Hematopoietic multipotent progenitor cell treated with erythropoietin and hydrocortisone succinate and interleukin-3 and kit ligand, for 4 days (in vitro differentiated cells): ENCODE measurements at places on chromosomes 16 and 17.
A peak's percentile ranks its signal among the peaks of the same experiment; 100 is the strongest.

DNA sequence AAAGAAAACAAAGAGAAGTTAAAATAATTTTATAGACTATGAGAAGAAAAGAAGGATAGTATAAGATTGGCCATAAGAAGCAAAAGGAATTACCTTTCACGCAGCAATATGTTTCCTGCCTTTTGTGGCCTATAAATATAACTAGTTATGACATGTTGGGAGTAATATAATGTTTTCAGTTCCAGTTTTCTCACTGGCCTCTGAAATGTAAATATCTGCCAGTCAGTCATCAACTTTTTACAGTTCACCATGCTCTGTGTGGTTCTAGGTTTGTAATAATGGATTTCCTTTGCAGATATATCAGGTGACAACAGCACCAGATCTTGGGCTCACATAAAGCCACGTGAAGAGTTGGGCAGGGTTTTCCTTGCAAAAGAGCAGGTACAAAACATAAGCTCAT is 94.3 kb downstream of the ABCA8 start:
- no peak for DNase-seq

- no peak for DNase-seq
These were observed 3.5 kb downstream of the OMG start for GRCh38 chr17:31293581-31293980.

- no peak for DNase-seq
These were observed 39.8 kb upstream of the RASD1 start for GRCh38 chr17:17535957-17536356.

GRCh38 chr17:41258406-41258805 is 3.2 kb downstream of the KRTAP9-9 start:
- no peak for DNase-seq

GRCh38 chr17:71427801-71428200 is 693.0 kb upstream of the SOX9 start:
- no peak for DNase-seq

- no peak for DNase-seq
These were observed 5.8 kb downstream of the ZG16B start for GRCh38 chr16:2835638-2836493.

DNA sequence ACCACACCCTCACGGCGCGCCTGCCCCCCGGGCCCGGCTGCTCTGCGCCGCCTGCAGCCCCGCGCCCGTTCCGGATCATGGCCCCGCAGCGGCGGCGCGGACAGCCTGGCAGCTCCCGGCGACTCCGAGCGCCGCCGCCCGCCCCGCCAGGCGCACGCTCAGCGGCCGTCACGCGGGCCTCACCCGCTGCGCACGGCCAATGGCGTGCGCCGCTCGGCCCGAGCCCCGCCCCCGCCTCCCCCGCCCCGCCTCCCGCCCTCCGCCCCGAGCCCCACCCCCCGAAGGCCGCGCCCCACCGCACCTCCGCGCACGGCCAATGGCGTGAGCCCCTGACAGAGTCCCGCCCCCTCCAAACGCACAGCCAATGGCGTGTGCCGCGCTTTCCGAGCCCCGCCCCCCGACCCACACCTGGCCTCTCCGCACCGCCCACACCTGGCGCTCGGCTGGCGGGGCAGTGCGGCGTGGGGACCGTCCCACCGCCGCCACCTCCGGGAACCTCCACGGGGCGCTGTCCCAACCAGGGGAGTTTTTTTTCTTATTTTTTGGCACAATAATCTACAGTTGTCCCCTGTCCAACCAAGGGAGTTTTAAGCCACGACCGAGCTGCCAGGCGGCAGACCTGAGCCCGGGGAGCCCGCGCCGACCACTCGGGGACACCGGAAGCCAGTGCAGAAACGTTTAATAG is at the start of gene PCYT2:
Gene PCYT2 (minus strand): TSS at position 123 of the 685 bp plus-strand sequence. CDS start 44 bp downstream, at position 79.
- peak; percentile 95 for DNase-seq

- DNase-seq = peak; percentile 90
These were observed 503 bp upstream of the PLCD3 start for GRCh38 chr17:45132572-45133463.

GRCh38 chr16:3769942-3770341 is 52.6 kb upstream of the TRAP1 start:
- DNase-seq = no peak

DNA sequence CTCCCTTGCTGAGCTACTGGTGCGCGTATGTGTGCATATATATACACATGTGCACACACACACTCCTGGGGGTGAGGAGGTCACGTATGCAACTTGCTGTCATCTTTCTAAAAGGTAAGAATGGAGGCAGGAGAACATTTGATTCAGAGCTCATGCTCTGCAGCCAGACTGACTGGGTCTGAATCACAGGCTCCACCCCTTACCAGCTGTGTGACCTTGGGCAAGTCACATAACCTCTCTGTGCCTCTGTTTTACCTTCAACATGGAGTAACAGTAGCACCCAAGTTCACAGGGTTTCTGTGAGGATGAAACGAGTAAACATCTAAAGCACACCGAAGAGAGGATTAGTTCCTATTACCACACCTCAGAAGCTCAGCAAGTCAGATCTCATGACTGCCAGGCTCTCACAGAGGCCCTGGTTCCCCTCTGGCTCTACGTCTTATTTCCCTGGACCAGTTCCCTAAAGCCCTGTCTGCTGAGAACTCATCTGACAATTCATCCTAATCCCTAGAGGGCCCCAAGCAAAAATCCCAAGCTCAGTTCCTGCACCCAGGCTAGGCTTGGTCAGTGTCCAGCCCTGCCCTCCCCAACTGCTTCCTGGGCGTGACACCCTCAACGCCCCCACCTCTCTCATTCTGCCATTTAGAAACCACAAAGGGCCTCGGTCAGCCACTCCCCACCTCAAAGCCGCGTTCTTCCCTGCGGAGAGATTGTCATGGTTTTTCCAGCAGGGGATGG is 28.7 kb downstream of the ABR start:
- no peak for DNase-seq

DNA sequence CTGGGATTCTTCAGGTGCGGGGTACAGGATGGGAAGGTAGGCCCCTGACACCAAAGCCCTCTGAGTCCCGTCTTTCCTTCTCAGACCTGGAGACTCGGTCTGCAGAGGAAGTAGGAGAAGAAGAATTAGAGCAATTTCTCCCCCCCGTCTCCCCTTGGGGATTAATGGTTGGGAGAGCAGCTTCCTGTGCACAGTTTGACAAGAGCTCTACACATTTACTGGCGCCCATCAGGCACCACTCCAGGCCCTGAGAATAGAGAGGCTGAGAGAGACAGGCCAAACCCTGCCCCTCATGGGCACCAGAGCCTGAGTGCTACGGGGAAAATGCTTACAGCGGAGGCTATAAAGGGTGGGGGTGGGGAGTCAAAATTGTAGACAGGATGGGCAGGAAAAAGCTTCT is 3.5 kb upstream of the C16orf74 start:
- no peak for DNase-seq

DNA sequence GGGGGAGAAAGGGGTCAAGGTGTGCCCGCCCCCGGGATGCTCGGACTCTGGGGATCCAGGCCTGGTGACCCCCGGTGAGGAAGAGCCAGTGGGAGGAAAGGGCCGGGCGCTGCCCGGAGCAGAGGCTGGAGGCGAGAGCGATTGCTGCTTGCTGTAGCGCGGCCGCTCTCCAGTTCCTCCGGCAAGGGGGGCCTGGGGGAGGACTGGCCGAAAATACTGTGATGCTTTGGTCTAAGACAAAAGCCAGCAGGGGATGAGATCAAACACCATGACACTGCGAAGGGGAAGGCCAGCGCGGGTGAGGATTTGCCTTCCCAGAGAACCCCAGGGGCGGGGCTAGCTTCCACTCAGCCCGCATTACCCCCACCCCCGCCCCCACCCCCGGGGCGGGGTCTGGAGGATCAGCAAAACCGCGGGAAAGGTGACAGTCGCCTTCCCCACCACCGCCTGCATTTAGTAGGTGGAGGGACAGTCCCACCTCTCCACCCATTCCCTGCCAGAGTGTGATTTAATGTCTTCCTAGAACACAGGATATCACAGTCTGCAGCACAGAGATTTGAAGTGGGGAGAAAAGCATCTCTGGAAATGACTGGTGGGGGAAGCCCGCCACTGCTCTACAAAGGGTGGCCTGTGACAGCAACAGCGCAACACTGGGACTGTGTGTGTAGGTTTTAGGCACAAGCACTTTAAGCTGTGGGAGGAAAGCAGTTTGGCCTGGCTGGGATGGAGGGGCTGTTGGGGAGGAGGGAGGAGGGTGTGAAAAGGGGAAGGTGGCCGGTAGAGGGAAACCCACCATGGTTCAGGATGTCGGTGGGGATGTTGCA is 25.7 kb downstream of the MRC2 start:
- peak; percentile 82 for DNase-seq

GRCh38 chr17:37650419-37651003 is 7.3 kb upstream of the DDX52 start:
- peak; percentile 64 for DNase-seq

DNA sequence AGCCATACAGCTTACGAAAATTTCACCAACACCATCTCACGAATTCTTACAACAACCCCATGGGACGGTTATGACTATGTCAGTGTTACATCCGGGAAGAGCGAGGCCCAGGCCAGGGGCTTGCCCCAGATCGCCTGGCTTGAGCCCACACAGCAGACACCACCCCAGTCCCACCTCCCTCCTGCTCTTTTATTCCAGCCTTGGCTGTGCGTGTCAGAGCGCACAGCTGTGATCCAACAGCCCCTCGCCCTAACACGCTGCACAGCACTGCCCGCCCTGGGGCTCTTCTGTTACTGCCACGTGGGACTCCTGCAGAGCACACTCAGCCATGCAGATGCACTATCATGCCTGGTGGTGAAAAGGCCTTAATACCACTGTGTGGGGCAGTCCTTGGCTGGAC is 127.9 kb downstream of the ENGASE start:
- no peak for DNase-seq

DNA sequence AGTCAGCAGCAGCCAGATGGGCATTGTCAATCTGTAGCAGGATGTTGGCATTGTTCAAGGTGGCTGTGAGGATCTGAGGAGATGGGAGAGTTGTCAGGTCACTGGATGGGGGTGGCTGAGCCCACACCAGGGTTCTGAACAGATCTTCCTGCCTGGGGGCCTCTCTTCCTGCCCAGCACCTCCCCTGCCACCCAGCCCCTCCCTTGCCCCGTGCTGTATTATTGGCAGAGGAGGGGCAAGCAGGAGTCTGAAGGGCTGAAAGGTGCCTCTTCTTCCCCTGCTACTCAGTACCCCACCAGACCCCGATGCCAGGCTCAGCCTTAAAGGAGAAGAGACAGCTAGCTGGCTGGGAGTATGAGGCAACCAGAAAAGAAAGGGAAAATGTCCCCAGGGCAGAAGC is 93.0 kb downstream of the GOSR1 start:
- DNase-seq = no peak

DNA sequence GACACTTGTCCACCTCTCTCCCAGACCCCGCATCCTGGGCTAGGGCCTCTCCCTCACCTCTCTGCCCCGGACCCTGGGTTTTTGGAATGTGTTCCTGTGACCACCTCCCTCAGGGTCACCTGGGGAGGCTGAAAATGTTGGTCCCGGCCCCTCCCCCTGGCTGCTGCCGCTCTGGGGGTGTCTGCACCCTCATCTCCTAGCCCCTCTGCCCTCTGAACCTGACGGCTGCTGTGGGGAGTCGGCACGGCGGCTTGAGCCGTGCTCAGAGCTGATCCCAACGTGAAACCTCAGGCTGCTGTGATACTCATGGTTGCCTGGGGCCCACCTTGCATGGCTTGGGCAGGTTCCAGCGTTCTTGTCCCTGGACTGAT is 42.8 kb downstream of the ADCY7 start:
- no peak for DNase-seq

DNA sequence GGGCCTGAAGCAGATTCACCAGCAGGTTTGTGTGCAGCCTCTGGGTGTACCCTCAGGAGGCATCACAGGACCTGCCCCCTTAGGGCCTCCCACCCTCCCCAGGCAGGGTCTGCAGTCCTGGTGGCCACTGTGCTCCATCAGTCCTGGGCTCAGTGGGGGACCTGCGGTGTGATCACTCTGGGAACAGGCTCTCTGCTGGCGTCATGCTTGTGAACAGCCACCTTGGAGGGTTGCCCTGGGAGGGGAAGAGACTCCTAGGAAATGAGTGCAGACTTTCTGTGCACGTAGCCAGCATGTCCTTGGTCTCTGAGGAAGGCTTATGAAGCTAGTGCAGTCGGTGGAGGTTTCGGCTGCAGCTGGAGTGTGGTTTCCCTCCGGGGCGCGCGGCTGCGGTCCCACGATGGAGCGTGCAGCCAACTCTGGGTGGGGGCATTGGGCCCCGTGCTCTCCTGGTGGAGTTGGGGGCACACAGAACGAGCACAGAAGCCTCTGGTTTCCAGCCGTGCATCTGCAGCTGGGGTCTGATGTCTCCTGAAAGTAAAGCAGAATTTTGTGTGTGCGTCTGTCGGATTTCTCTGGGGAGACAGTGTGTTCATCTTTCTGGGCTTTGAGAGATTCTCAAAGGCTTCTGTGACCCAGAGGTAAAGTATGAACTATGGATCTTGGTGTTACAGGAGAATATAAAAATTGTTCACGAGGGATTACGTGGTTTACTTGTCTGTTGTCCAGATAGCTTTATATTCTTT is 68.1 kb upstream of the ZNF750 start:
- DNase-seq = no peak

DNA sequence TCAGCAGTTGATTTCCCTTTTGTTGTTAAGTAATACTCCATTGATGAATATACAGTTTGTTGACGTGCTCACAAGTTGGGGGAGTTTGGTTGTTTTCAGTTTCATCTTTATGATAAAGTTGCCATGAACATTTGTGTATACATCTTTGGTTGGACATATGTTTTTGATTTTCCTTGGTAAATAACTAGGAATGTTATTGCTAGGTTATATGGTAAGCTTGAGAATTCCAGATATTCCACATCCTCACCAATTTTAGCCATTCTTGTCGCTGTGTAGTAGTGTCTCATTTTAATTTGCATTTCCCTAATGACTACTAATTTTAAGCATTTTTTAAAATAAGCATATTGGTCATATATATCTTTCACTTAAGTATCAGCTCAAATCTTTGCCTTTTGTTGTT is 55.0 kb upstream of the RASL10B start:
- DNase-seq = no peak

DNA sequence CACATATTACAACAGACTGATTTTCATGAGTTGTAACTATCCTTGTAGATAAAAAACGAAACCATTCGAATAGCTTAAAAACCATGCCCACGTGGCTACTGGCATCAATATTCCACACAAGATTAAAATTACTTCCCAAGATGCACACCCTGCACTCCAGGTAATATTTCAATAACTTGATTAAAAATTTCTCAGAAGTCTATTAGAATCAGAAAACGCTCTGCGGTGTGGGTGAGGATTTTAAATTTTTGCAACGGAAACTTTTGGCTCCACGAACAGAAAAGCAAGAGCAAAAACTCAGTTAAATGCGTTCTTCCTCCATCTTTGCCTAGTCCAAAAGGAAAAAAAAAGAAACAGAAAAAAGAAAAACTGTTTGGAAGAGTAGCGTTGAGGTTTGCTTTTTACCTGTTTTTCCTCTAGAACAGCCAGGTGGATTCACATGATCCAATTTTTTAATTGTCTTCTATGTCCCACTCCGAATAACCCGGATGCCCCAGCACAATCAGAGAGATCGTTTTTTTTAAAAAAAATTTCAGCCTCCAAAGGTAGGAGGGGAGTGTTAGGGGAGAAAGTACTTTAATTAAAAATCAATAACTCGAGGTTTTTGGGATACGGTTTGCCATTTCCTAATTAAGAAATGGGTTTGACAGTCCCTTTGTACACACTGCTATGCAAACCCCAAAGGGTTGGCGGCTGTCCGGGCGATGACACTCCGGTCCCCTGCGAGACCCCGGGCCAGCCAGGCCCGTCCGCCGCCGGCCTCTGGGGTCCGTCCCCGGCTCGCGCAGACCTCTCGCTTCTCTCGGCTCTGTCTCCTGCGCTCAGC is 708 bp upstream of the NFAT5 start:
- peak; percentile 39 for DNase-seq
